ENCODE measurements at places on chromosomes 3 and 15.

GRCh38 chr3:190645932-190646460 lies 132.1 kb downstream of the IL1RAP start:
- no peak for DNase-seq

GRCh38 chr3:43785551-43785950 lies 94.8 kb downstream of the ABHD5 start:
- no peak for DNase-seq

GRCh38 chr3:171279972-171280371 lies 180.2 kb downstream of the TNIK start:
- no peak for DNase-seq

DNA sequence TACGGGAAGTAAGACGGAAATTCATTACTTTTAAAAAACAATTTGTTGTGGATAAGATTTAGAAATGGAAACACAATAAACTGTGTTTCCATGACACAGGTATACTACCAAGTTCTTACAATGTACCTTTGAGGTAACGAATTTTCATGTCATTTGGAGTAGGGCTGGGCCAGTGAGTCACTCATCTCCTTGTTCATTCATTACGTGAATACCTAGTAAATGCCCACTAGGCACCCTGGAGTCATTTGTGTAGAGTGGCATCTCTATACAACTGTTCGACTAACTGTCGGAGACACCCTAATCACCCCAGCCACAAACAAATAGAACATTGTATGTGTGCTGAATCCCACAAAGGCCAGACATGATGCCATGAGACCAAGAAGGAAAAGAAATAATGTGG lies 94.8 kb downstream of the IGF1R start:
- DNase-seq, result no peak

DNA sequence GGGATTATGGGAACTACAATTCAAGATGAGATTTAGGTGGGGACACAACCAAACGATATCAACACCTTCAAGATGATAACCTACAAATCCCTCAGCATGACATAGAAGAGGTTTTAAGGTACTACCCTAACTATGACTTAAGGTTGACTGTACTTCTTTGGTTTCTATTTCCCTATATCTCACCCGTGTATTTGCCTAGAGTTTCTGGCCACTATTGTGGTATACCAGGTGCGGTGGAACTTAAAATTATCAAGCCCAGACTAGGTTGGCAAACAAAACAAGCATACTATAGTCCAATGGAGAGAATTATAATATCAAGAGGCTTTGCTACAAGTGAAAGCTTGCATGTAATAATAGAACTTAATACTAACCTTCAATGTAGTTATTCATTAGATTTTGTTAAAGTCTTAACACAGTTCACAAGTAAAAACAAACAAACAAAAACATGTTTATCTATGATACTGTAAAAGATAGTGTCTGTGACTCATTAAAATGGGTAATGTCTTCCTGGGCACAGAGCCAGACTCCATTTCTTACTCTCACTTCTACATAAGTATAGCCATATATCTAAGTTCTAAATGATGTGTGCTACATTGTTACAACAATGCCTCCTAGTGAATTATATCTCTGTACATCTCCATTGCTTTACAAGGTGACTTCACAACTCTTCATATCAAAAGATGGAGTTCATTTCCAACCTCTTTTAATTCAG lies 479.1 kb downstream of the ZBBX start:
- DNase-seq, result no peak

GRCh38 chr3:32097768-32098167 lies 8.7 kb upstream of the GPD1L start:
- no peak for DNase-seq

GRCh38 chr3:49673715-49674496 lies at the start of gene APEH:
Gene APEH (plus strand): TSS chr3:49674351. CDS start chr3:49674402, 51 bp downstream.
- peak; percentile 98 for DNase-seq

DNA sequence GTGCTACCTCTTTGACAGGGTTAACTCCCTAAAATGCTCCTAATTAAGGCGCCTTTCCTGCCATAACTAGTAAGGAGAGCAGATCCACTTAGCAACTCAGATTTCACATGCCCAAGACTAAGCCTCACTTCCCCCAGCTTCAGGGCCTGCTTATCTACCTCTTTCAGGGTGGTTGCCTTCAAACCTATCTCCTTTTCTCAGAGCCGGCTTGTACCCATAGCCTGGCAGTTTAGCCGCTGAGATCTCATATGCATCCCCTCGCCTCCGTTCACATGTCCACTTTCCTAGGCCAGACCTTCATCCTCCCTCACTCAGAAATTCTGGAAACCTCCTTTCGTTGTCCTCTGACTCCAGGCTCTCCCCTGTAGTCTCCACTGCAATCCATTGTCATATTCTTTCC lies 1.0 kb upstream of the FSTL1 start:
- DNase-seq, result no peak

- peak; percentile 5 for DNase-seq
Measured at GRCh38 chr3:168212664-168213285, 117.1 kb upstream of the GOLIM4 start.

DNA sequence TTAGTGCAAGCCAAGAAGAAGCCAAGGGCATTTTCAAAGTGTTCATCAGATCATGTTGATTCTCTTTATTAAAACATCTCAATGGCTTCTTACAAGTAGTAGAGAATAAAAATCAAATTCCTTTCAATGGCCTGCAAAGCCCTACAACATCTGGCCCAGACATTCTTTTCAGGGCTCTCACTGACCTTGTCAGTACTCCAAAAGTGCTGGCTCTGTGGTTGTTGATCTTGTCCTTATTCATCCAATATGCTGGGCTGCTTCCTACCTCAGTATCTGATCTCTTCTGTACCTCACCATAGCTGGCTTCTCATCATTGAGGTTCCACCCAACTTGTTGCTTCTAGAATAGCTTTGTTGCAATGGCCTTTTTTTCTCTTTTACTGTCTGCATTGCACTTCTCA lies 74.0 kb upstream of the SAMMSON start:
- peak; percentile 77 for DNase-seq

DNA sequence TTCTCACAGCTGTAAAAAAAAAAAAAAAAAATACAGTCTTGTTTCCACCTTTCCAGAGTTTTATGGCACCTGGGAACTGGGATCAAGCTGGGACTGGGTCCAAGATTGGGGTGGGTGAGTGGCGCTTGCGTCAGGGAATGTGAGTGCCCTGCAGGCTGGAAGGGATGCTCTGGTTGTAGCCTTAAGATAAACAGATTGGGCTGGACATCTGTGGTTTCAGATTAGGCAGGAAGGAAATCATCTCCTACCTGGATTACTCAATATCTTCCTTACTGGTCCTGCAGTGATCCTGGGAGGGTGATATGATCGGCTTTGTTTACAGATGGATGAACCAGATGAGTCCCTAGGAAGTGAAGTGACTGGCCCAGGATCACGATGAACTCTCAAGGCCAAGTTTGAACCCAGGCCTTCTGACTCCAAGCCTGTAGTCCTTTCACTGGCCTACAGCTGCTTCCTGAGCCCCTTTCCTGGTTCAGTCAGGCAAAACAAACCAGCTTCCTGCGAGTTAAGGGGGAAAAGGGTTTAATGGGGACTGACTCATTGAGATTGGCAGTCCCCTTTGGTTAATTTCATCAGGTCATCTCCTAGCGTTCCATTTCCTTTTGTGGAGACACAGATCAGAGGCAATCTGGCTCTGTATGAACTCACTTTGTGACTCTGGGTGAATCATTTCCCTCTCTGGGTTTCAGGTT lies 179.8 kb downstream of the THSD4 start:
- DNase-seq, result peak; percentile 97

- DNase-seq, result peak; percentile 74
Measured at GRCh38 chr3:17233398-17233800, 348.6 kb downstream of the PLCL2 start.

DNA sequence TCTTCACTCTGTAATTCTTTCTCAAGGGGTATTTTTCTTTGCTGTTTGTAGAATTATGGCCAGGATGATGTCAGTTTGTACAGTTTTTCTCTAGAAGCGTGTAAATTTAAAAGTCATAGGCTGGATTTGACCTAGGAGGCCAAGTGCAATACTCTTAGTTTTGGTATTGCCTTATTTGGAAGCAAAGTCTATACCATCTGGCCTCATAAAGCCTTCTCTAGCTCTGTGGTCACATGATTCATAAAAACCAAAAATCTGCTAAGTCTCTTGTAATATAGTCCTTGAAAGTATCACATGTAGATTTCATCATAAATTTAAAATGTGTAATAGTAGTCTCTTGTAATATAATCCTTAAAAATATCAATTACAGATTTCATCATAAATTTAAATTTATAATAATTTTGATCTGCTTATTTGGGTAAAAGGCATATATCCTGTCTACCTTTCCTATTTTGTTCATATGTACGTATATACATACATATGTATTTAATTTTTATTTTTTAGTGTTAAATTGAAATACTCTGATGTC lies 25.6 kb downstream of the TEX9 start:
- DNase-seq, result peak; percentile 6

GRCh38 chr15:85865070-85865684 lies 70.5 kb upstream of the KLHL25 start:
- DNase-seq, result peak; percentile 74

- DNase-seq, result no peak
Measured at GRCh38 chr15:56150204-56150603, 93.5 kb downstream of the RFX7 start.

- DNase-seq, result peak; percentile 95
Measured at GRCh38 chr15:95325763-95326404, 1004.6 kb upstream of the NR2F2 start.

DNA sequence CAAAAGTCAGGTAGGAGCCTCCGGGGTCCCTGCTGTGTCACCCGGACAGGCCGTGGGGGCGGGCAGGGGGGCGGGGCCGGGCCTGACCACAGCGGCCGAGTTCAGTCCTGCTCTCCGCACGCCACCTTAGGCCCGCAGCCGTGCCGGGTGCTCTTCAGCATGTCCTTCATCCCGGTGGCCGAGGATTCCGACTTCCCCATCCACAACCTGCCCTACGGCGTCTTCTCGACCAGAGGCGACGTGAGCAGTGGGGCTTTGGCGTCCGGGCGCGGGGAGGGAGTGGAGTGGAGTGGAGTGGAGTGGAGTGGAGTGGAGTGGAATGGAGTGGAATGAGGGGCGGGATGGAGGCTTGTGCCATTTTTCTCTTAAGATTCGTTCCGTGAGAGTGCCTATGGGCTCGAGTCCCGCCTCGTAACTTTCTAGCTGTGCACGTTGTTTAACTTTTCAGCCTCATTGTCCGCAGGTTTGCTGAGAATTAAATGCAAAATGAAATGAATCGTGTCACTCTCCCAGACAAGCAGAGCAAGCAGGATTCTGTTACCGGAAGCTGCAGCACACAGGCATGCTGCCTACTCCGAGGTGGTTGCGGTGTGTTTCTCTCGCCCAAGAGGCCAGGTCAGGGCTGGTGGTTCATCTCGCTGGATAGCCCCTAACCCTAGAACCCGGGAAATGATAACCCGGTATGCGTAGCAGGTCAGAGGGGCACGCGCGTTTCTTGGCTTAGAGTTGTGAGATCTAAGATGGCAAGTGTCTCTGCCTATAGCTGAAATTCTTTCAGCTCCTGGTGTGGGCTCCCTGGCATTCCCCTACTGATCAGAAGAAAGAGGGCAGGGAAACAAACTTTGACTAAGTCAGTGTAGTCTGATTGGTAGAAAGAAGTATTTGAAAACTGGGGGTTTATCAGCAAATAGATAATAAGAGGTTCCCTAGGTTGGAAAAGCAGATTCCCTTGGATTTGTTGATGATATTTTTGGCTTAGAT lies at the start of gene FAH:
Gene FAH, plus strand, starts transcription at position 104 of the 981 bp plus-strand sequence. Its CDS starts 56 bp downstream, at position 160.
- DNase-seq, result peak; percentile 71

DNA sequence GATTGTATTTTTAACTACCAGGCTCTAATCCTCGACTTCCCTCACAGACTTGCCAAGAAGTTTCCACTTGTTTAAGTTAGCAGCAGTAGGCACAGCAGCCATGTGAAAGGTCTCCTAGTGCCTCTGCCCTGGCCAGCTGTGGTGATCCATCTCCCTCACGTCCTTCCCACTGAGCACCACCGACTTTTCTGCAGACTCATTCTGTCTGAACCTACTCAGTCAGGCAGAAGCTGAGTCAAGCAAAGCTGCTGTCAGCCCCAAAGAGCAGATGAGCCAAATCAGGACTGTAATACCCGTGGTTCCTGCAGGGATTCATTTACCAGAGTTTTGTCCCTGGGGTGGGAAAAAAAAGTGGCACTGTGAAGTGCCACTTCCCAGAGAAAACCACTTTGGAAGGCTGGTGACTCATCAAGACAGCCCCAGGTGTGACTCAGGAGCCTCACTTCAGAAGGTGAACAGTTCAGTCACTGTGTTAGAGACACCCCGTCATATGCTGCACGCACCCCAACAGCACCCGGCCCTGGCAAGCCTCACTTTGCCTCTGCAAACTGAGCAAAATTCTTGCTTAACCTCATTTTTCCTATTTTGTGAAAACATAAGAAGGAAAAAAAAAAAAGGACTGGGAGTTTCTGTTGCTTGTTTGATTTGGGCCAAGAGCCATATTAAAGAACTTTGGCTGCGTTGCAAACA lies 76.0 kb downstream of the WWTR1 start:
- peak; percentile 82 for DNase-seq

DNA sequence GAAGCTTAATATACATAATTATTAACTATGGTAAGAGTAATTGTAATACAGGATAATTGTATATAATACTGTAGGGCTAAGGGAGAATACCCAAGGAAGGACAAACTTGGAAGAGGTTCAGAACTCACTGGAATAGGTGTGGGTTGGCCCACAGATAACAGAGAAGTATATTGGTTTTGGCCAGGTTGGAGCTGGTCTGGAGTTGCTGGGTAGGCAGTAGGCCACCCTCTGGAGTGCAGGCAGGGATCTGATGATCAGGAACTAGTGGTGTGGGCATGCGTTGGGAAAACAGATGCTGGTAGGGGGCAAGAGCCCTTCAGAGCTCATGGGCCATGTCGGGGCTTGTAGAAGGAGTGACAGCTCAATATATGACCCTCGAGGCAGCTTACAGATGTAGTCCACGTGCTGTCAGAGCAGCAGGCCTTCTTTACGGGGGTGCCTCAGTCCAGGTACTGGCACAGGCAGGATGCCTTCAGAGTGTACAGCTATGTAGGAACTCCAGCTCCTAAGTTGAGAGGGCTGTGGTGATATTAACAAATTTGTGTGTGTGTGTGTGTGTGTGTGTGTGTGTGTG lies 12.4 kb downstream of the IREB2 start:
- DNase-seq, result no peak

DNA sequence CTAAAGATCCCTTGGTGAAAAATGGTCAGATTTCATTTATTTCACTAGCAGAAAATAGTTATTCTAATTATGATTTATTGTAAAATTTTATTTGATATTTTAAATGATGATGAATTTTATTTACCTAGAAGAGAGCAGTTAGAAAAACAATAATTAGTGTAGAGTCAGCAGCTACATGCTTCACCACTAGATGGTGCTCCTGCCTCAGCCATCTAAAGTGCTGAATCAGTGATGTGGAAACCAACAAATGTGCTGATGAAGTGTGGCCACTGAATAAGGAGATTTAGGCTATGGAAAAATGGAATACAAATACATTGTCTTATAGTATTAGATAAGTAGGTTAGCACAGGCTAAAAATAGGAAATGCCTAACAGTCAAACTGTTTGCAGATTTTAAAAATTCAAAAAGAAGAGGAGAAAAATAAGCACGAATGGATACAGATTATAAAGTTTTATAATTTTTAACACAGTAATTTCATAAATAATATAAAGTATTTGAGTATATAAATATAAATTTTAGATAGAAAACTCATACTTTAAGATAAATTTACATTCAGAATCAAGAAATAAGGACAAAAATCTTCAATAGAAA lies 109.8 kb downstream of the PPP2R3A start:
- peak; percentile 92 for DNase-seq
